ENCODE measurements at places on chromosomes 12 and 14.

DNA sequence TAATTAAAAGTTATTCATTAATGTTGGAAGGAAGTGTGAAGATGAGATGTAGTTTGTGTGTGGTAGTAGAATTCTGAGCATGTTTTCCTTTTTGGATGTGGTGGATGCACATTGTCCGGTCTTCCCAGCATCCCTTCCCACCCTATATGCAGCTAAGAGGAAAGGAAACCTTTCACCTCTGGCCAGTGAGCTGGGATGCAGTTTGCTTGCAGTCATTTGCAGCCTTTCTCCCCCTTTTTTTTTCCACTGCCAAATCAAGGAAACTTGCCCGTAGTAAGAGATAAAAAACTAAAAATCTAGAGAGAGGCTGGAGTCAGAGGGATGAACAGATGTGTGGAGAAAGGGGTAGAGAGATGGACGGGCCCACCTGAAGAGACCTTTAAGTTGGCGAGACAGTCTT lies 72.5 kb upstream of the SLC38A2 start:
- H3K4me3 ChIP-seq, result no peak overlapping the region
- H3K4me1 ChIP-seq, result peaks cover 8% of the 10 kb centered on the region
- DNase-seq, result no peak
- H3K27me3 ChIP-seq, result no peaks in the 10 kb centered on the region
- H3K27ac ChIP-seq, result no peak overlapping the region
- no peaks in the 10 kb centered on the region for H3K36me3 ChIP-seq

- H3K27ac ChIP-seq, result no peak overlapping the region
- no peaks in the 10 kb centered on the region for H3K27me3 ChIP-seq
- DNase-seq, result peak; percentile 98
- H3K36me3 ChIP-seq, result no peaks in the 10 kb centered on the region
- no peaks in the 10 kb centered on the region for H3K4me1 ChIP-seq
Observed at GRCh38 chr14:31229638-31230572, 22.3 kb upstream of the HECTD1 start.

GRCh38 chr12:110284597-110284996 lies 3.5 kb downstream of the ATP2A2 start:
- peaks cover 13% of the 10 kb centered on the region for H3K4me1 ChIP-seq
- H3K36me3 ChIP-seq, result peaks cover 17% of the 10 kb centered on the region
- H3K4me3 ChIP-seq, result peak overlapping the region; percentile 33
- DNase-seq, result no peak
- H3K27ac ChIP-seq, result no peak overlapping the region

GRCh38 chr12:68565391-68565903 lies 45.3 kb upstream of the RAP1B start:
- H3K4me1 ChIP-seq, result peaks cover 4% of the 10 kb centered on the region
- H3K36me3 ChIP-seq, result no peaks in the 10 kb centered on the region
- H3K27ac ChIP-seq, result no peak overlapping the region

GRCh38 chr12:8894378-8894777 lies 19.9 kb upstream of the PHC1 start:
- no peak overlapping the region for H3K4me3 ChIP-seq
- no peak overlapping the region for H3K27ac ChIP-seq
- H3K36me3 ChIP-seq, result no peaks in the 10 kb centered on the region
- DNase-seq, result no peak

GRCh38 chr12:1054117-1054870 lies 63.3 kb downstream of the ERC1 start:
- H3K4me3 ChIP-seq, result no peak overlapping the region
- peaks cover 2% of the 10 kb centered on the region for H3K36me3 ChIP-seq
- no peak for DNase-seq
- H3K27me3 ChIP-seq, result no peaks in the 10 kb centered on the region
- no peak overlapping the region for H3K27ac ChIP-seq

Data from IMR-90 (cell line).